ENCODE measurements at places on chromosomes 11 and 22.

- no peak for DNase-seq
These were observed 50.2 kb upstream of the TP53I11 start for GRCh38 chr11:45000918-45001317.

DNA sequence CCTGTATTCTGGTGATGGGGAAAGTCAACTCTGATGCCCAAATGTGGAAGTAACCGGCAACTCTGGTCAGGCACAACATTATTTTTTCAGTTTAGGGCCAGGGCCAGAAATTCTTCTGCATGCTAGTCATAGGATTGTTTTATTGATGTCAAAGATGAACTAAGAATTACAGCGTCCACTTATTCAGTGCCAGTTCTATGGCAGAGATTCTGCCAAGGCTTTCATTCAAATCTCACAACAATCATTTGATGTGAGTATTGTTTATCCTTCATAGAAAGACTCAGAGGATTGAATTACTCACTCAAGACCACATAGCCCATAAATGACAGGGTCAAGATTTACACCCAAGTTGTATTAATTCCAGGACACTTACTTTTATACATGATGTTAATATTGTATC is 87.7 kb downstream of the TMPRSS5 start:
- DNase-seq, result no peak

DNA sequence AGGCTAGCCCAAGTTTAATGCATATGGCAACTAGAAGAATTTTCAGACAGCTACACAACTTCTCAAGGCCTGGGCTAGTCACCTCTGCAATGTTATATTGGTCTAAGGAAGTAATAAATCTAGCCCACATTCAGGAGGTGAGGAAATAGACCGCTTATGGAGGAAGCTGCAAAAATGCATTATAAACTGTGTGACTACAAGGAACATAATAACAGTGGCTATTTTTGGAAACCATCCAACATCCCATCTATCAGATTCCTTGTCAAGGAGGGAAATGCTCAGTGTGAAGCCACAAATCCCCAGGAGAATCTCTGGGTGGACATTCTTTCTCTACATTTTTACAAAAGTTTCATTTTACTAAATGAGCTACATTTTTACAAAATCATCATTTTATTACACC is 76.1 kb downstream of the BBOX1 start:
- DNase-seq, result no peak

DNA sequence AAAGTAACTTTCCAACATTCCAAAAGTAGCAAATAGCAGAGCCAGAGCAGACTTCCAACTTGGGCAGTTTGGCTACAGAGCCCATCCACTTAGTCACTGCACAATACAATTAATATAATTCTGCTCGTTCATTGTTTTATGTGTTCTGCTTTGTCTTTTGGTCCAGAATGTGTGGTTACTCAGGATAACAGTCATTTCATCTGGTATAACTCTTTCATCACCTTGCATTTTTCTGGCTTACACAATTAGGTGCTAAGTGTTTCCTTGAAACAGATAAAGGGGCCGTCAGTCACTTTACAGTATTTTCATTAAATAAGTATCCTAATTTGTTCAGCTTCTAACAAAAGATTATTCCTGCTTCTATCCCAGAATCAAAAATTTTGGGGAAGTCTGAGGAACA is 87.2 kb downstream of the LARGE2 start:
- DNase-seq, result no peak
